ENCODE measurements at places on chromosomes 4 and X.

DNA sequence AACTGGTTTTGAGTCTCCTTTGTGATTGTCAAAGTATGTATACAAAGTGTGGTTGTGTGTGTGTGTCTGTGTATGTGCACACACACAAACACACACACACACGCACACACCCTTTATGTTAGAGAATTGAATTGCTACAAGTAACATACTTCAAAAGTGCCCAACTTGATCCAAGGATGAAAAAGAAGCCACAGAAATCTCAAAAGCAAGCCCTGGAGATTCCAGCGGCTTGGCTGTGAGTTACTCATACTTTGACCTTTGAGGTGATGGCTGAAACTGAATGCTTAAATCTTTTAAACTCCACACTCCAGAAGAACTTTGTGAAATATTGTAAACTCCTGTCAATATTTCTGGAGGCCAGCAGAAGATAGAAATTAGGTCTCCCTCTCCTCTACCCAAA lies 168.4 kb upstream of the NRK start:
- DNase-seq = no peak

DNA sequence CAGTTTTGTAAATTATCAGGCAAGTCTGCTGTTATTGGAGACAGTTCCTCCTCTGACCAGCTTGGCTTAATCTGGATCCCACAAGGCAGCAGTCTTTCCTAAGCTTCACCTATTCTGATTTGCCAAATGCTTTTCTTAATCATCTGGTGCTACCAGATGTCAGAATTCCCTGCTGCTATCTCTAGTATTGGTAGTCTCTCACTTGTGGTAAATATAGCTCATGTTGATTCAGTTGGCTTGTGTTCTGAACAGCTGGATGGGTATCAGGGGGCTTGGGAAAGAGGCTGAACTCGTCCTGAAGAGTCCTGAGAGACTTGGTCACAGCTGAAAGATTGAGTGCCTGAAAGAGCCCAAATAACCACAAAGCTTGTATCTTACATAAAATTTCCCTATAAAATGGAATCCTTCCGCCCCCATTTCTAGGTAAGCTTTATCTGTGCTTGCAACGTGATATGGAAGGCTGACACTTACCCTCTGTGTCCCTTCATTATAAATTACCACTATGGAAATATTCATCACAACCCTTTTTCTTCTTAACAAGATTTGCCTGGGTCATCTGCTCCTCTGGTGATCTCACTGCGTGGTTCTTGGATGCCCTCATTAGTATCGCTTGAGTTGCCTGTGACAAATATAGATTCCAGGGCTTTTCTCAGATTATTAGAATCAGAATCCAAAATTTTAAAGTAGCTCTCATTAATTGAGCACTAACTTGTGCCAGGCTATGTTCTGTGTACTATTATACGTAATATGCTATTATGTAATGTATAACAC lies 104.1 kb upstream of the GPRIN3 start:
- DNase-seq = no peak

- no peak for DNase-seq
These were observed 17.6 kb upstream of the BOD1L1 start for GRCh38 chr4:13645075-13645474.

DNA sequence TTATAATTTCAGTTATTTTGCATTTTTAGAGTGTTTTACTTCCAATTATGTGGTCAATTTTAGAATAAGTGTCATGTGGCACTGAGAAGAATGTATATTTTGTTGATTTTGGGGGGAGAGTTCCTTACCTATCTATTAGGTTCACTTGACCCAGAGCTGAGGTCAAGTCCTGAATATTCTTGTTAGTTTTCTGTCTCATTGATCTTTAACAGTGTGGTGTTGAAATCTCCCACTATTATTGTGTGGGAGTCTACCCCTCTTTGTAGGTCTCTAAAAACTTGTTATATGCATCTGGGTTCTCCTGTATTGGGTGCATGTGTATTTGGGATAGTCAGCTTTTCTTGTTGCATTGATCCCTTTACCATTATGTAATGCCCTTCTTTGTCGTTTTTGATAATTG lies 127.0 kb upstream of the ZDHHC15 start:
- DNase-seq = no peak

All from HFFc6 (cell line).